GM23248 (cell line): ENCODE measurements at places on chromosomes 16 and 17. TPM values are rescaled to one million over a fixed set of nuclear protein-coding genes. Genes with fewer than 3 reads are reported as not detected.
A peak's percentile ranks its signal among the peaks of the same experiment; 100 is the strongest.

GRCh38 chr16:60091529-60091928 is 1357.4 kb upstream of the GOT2 start:
- H3K27ac ChIP-seq: no peak overlapping the region
- DNase-seq: no peak
- H3K36me3 ChIP-seq: no peaks in the 10 kb centered on the region

DNA sequence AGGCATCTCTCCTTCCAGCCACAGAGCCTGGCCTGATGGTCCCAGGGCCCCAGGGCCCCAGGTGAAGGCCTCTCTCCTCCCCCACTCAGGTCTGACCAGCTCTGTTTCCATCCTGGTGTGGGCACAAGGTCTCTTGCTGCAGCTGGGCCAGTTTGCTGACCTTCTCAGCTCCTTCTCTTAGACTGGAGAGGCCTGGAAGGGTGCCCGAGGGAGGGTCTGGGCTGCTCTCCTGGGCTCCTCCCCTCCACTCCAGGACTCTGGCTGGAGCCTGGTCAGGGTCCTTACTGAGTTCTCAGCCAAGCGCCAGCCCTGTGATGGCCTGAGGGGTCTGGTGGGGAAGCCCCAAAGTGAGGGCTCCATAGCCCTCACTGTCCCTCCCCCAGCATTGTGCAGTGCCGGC is 12.4 kb downstream of the SOCS3 start:
- H3K27ac ChIP-seq: no peak overlapping the region
- H3K36me3 ChIP-seq: no peaks in the 10 kb centered on the region
- DNase-seq: no peak

GRCh38 chr17:39981766-39982375 is 1.3 kb downstream of the PSMD3 start:
- peaks cover 24% of the 10 kb centered on the region for H3K36me3 ChIP-seq
- peaks cover 36% of the 10 kb centered on the region for H3K4me1 ChIP-seq
- no peak for DNase-seq
- no peaks in the 10 kb centered on the region for H3K27me3 ChIP-seq
- peak overlapping the region; percentile 98 for H3K4me3 ChIP-seq
- H3K27ac ChIP-seq: peak overlapping the region; percentile 79

GRCh38 chr16:10386517-10387100 is 748 bp downstream of the ATF7IP2 start:
- H3K27ac ChIP-seq: no peak overlapping the region
- H3K4me1 ChIP-seq: no peaks in the 10 kb centered on the region
- no peaks in the 10 kb centered on the region for H3K27me3 ChIP-seq
- H3K36me3 ChIP-seq: no peaks in the 10 kb centered on the region
- peak overlapping the region; percentile 62 for H3K4me3 ChIP-seq
- DNase-seq: peak; percentile 4

GRCh38 chr16:48272837-48273421 is 25.6 kb upstream of the ABCC11 start:
- no peak for DNase-seq
- peaks cover 21% of the 10 kb centered on the region; the same call in 1 of the 2 replicates for H3K36me3 ChIP-seq
- H3K4me1 ChIP-seq: no peaks in the 10 kb centered on the region
- no peak overlapping the region for H3K4me3 ChIP-seq
- no peaks in the 10 kb centered on the region for H3K27me3 ChIP-seq
- no peak overlapping the region for H3K27ac ChIP-seq

PRR35 gene
- not detected in 2 replicates for total RNA-seq

CLEC3A gene
- total RNA-seq: not detected in 2 replicates

MYH13 gene
- not detected in 2 replicates for total RNA-seq
